ENCODE measurements at places on chromosomes 7 and 10.

DNA sequence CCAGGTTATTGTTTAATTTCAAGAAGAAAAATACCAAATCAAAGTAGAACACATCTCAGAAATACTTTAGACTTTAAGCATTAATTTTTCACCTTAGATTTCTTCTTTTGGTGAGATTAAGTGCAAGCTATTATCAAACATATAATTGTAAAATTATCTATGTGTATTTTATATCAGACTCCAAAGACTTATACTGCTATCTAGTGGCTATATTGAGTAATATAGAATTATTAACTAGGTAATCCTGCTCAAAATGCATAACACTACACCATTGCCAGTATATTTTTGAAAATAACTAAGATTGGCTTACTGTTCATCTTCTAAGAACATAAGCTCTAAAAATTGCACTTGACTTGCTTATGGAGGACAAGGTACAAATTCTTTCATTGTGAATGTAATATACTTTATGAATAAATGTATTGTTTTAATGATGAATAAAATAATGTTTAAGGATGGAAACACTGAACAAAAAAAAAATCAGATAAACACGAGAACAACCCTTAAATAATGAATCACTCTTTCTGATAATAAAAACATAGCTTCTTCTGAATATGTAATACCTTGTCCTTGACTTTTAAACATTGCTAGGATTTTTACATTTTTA, 86.7 kb upstream of the GNAI1 start:
- H3K4me1 ChIP-seq = no peaks in the 10 kb centered on the region
- H3K27ac ChIP-seq = no peak overlapping the region
- H3K27me3 ChIP-seq = no peaks in the 10 kb centered on the region
- no peak for DNase-seq
- no peaks in the 10 kb centered on the region for H3K36me3 ChIP-seq

- no peak for DNase-seq
- no peak overlapping the region for H3K27ac ChIP-seq
- H3K4me3 ChIP-seq = no peak overlapping the region
- H3K4me1 ChIP-seq = peaks cover 3% of the 10 kb centered on the region
These were observed 44.9 kb downstream of the MYPN start for GRCh38 chr10:68154211-68154497.

- H3K27ac ChIP-seq = no peak overlapping the region
- no peaks in the 10 kb centered on the region for H3K36me3 ChIP-seq
- no peak overlapping the region for H3K4me3 ChIP-seq
- H3K27me3 ChIP-seq = peaks cover 28% of the 10 kb centered on the region
These were observed 72.1 kb downstream of the ARMC3 start for GRCh38 chr10:22999942-23000341.

- DNase-seq = no peak
- H3K27me3 ChIP-seq = no peaks in the 10 kb centered on the region
- no peaks in the 10 kb centered on the region for H3K36me3 ChIP-seq
- H3K4me3 ChIP-seq = no peak overlapping the region
- peaks cover 4% of the 10 kb centered on the region for H3K4me1 ChIP-seq
- H3K27ac ChIP-seq = no peak overlapping the region
These were observed 91.4 kb downstream of the CCDC71L start for GRCh38 chr7:106569500-106569929.

GRCh38 chr10:130041451-130042371, 68.9 kb downstream of the C10orf143 start:
- H3K4me1 ChIP-seq = no peaks in the 10 kb centered on the region
- no peak for DNase-seq
- H3K27ac ChIP-seq = no peak overlapping the region
- H3K4me3 ChIP-seq = no peak overlapping the region
- peaks cover 2% of the 10 kb centered on the region for H3K27me3 ChIP-seq

- H3K36me3 ChIP-seq = peaks cover 10% of the 10 kb centered on the region
- H3K27ac ChIP-seq = no peak overlapping the region
- H3K4me3 ChIP-seq = no peak overlapping the region
- DNase-seq = no peak
- H3K4me1 ChIP-seq = peaks cover 10% of the 10 kb centered on the region
These were observed 121.3 kb upstream of the ODAD2 start for GRCh38 chr10:28120043-28120749.

- peaks cover 7% of the 10 kb centered on the region for H3K4me1 ChIP-seq
- no peaks in the 10 kb centered on the region for H3K36me3 ChIP-seq
- H3K27me3 ChIP-seq = no peaks in the 10 kb centered on the region
These were observed 142.5 kb downstream of the SRPK2 start for GRCh38 chr7:105246256-105246655.

GRCh38 chr10:75492173-75492925, 60.9 kb downstream of the LRMDA start:
- no peaks in the 10 kb centered on the region for H3K27me3 ChIP-seq
- H3K4me3 ChIP-seq = no peak overlapping the region
- no peak overlapping the region for H3K27ac ChIP-seq
- no peak for DNase-seq

GRCh38 chr10:86878983-86879713, 78.3 kb downstream of the MMRN2 start:
- no peaks in the 10 kb centered on the region for H3K4me1 ChIP-seq
- H3K4me3 ChIP-seq = no peak overlapping the region
- DNase-seq = no peak
- no peak overlapping the region for H3K27ac ChIP-seq
- no peaks in the 10 kb centered on the region for H3K27me3 ChIP-seq

DNA sequence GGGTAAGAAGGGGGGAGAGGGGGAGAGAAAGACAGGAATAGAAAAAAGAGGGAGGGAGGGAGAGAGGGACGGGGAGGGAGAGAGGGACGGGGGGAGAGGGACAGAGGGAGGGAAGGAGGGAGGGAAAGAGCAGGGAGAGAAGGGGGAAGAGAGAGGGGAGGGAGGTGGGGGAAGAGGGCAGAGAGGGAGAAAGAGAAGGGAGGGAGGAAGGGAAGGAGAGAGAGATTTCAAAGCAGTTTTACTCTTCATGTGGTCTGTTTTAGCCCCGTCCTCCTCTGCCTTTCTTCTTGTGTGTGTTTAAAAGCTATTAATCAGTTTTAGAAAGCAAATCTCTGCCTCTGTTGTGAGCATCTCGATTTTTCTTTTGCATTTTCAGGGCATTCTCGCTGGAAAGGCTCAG, 237.0 kb downstream of the WDR37 start:
- H3K27me3 ChIP-seq = peaks cover 9% of the 10 kb centered on the region
- no peaks in the 10 kb centered on the region for H3K4me1 ChIP-seq
- no peak overlapping the region for H3K27ac ChIP-seq
- H3K36me3 ChIP-seq = no peaks in the 10 kb centered on the region
- DNase-seq = no peak

DNA sequence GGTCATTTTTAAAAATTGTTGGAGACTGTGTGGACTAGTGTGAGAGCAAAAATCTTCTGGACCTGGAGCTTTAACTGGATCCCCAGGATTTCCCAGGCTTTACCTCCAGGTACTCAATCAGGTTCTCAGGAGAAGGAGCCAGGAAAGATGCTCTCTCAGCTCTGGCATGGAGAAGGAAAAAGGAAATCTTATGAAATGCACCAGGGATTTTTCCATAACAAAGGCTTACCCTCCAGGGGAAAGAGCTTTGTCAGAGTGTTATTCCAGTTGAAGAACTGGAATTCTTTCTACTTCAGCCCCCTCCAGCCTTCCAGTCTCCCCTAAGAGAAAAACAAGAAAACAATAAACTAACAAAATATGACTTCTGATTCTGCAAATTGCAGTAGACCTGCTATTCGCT, 436.7 kb upstream of the ANKRD30A start:
- H3K27ac ChIP-seq = no peak overlapping the region
- no peaks in the 10 kb centered on the region for H3K4me1 ChIP-seq
- DNase-seq = no peak
- no peak overlapping the region for H3K4me3 ChIP-seq

GRCh38 chr7:9498303-9498702, 1064.9 kb downstream of the NXPH1 start:
- DNase-seq = no peak
- H3K36me3 ChIP-seq = no peaks in the 10 kb centered on the region
- H3K4me3 ChIP-seq = no peak overlapping the region
- H3K4me1 ChIP-seq = no peaks in the 10 kb centered on the region

All from activated CD4-positive, alpha-beta T cell treated with anti-CD3 and anti-CD28 coated beads, Interleukin-2, amount 10 ng/mL, durations not matched to agents 24 days and 14 days (primary cell).